T-helper 2 cell (primary cell): ENCODE measurements at places on chromosomes 7 and 10.

- DNase-seq: no peak
Observed at GRCh38 chr7:123844712-123845219, at the start of gene HYAL4. Gene HYAL4, plus strand, starts transcription at chr7:123845169. Its CDS starts 23,105 bp downstream, at chr7:123868274.

DNA sequence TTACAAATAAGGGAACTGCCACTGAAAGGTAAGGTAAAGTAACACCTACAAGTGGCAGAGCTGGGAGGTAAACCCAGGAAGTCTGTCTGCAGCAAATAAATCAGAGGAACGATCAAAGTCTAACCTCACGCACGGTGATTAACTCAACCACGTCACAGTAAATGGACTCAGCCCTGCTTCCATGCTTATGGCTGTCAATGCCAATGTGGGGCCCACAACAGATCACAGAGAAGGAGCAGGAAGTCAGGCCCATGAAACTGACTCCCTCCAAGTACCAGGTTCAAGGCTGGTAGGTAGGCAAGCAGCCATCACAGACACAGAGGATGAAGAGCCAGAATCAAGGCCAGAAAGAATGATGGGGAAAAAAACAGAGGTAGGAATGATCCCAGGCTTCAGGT lies 38.0 kb upstream of the ACSL5 start:
- DNase-seq: no peak

GRCh38 chr7:7428806-7429205 lies 106.9 kb downstream of the COL28A1 start:
- no peak for DNase-seq

DNA sequence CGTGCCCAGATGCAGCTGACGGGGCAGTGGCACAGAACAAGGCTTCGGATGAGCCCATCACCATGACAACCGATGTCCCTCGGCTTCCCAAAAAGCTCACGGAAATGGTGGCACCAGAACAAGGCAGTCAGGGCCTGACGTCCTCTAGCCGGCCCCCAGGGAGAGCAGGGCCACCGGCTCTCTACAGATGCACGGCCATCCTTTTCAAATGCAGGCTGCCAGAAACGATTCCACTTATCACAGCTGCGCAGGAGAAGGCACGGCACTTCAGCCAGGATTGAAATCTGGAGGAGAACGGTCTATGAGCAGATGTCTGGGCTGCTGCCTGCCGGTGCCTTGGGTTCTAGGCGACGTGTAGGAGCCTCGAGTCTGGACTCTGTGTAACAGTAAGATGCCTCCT lies 223.8 kb downstream of the ZMYND11 start:
- DNase-seq: no peak

DNA sequence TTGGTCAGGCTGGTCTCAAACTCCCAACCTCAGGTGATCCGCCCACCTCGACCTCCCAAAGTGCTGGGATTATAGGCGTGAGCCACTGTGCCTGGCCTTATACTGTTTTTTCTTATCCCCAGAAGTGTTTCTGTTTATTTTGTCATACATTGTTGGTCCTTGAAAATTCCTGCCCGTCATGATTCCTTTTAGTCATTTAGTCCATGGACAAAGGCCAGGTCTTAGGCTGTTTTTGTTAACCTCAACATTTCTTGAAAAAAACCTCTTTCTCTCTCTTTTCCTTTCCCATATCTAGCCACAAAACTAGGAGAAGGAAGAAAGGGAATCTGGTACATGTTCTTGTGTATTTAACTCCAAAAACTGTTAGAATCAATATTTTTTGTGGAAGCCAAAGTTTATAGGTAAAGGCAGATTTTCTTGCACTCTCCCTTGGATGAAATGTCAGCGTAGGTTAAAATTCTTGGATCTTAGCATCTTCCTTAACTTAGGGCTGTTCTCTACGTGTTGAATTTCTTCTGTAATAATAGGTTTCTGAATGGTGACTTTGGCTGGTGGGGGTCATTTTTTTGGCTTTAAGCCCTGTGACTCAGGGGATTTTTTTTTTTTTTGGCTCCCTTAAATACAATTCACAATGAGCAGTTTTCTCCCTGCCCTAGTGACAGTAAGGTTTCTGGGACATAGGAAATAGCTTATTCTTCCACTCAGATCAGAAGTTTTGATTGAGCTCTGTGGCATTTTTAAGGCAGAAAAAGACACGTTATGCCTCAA lies 500.8 kb downstream of the AUTS2 start:
- no peak for DNase-seq
